ENCODE measurements at places on chromosomes 1 and 21.

DNA sequence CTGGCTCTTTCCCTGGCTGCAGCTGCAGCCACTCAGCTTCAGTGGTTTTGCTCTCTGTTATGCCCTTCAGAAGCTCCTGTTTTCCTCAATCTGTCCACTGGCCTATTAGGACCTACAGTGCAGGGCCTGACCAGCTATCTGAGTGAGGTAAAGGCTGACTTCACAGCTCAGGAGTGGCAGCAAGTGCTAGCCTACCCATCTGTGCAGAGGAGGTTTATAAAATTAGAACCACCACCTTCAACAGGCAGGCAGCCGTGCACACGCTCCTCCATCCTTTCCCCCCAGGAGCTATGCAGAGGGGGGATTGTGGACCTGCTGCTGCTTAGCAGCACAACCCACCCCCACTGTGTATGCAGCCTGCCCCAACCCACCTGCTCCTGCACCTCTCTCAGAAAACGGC, 8.3 kb downstream of the ADAR start:
- DNase-seq: no peak

- no peak for DNase-seq
Observed at GRCh38 chr1:24735156-24735508, 10.1 kb upstream of the CLIC4 start.

- DNase-seq: no peak
Observed at GRCh38 chr1:226560243-226560642, 11.7 kb downstream of the STUM start.

GRCh38 chr1:169701261-169702005, 10.0 kb downstream of the SELL start:
- no peak for DNase-seq

GRCh38 chr1:17475752-17476151, 36.3 kb upstream of the RCC2 start:
- DNase-seq: no peak

DNA sequence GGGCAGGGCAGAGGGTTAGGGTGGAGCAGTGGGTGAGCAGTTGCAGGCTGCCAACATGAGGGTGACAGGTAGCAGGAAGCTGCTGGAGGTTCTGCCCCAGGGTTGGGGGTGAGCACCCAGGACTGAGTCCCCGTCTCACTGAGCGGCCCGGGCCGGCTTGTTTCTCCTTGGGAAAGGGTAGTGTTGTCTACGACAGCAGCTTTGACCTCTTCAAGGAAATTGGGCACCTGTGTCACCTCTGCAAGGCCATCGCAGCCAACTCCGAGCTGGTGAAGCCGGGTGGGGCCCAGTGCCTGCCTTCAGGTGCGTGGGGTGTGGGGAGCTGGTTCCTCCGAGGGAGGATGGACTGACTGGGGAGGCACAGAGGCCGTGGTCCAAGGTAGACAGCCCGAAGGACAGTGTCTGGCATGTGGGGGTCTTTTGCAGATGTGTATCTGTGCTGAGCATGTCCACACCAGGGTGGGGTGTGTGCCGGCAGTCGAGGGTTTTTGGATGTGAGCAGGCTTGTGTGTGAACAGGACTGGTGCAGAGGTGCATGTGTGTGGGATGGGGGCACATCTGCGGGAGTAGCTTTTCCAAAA, 51.9 kb downstream of the DISP3 start:
- no peak for DNase-seq

DNA sequence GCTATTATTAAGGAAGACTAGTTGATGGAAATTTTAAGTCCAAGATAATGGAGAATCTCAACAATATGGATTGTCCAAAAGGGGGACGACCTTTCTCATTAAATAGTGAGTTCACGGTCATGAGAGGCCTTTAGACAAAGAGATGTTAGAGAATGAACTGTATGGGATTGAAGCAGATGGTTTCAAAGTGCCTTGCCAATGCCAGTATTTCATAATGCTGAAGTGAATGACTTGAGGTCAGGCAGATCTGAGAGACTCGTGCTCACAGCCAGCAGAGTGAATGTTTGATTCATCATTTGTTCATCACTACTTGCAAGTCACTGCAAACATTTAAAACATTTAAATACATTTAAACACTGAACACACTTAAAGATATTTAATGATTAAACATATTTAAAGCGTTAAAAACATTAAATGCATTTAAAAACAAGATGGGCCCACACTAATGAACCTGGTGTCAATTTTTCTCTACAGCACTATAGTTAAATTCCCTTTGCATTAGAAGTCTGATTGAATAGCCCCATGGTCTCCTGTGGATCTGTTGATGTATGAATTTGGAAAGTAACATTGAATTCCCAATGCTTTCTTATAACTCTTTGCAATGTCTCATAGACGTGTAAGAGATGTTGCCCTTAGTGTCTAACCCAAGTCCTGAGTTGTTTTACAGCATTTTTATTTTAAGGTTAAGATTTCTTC, 80.7 kb downstream of the TGFB2 start:
- no peak for DNase-seq

- no peak for DNase-seq
Observed at GRCh38 chr1:84436876-84437655, 38.8 kb downstream of the DNASE2B start.

DNA sequence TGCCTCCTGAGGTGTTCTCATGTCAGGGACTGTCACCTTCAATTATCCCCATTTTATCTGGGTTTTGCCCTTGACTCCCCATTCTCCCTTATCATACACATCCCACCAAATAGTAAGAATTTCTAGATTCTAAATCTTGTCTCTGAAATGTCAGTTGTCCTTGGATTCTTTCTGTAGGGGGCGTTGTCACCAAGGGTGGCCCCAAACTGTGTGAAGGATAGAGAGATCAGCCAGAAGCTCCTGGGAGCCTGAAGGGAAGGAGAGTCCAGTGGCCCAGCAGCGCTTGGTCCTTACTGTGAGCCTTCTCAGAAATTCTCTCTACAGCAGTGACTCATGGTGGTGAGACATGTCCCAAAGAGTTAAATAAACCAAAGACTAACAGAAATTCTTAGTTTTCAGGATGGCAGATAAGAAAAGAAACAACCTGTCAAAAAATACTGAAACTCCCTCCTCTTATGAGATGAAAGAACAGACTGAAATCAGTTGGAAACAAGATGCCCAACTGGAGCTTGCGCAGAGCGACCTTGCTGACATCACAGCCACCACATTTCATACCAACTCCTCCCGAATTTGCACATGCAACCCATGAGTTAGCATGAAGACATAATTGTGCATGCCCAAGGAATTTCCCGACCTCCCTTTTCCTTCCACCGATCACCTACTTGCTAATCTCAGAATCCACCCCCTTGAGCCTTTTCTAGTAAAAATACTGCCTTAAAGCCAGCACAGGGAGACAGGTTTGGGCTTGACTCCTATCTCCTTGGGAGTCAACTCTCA, 109.8 kb downstream of the ELAVL4 start:
- no peak for DNase-seq

- DNase-seq: no peak
Observed at GRCh38 chr1:75292013-75292412, 157.8 kb downstream of the LHX8 start.

DNA sequence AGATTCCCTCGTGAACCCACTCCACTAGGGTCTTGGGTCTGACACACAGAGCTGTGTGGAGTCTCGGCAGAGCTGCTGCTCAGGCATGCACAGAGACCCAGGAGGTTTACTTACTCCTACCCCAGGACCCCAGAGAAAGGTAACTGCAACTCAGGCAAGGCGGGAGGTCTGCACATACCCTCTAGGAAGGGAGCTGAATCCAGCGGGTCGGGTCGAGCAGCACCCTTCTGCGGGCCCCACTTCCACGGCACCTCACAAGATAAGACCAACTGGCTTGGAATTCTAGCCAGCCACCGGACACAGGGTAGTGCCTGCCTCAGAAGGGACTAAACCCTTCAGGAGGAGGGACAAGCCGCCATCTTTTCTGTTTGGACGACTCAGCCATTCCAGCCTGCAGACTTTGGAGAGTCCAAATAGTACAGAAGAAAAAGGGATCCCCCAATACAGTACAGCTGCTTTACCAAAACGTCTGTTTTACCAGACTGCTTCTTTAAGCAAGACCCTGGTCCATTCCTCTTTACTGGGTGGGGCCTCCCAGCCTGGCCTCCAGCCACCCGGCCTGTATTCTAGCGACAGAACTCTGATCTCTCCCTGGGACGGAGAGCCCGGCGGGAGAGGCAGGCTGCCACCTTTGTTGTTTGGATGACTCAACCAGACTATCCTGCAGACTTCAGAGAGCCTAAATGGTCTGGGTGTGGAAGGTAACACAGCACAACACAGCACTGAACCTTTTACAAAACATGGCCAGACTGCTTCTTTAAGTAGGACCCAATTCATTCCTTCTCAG, 554.6 kb upstream of the BEND5 start:
- DNase-seq: no peak

All from mucosa of gallbladder (tissue), 1 donor.